Bronchial smooth muscle cell (primary cell): ENCODE measurements at places on chromosomes 2 and 18. TPM values are rescaled to one million over a fixed set of nuclear protein-coding genes. Genes with fewer than 3 reads are reported as not detected.

Gene RUFY4
- total RNA-seq, result not detected in 2 replicates

Gene L3MBTL4
- under 0.01 and 0.16 TPM in 2 replicates for total RNA-seq

Gene KIAA2012
- total RNA-seq, result not detected in 2 replicates

Gene SPR
- total RNA-seq, result 27.9 and 31.2 TPM in 2 replicates

Gene ELOA2
- under 0.01 TPM in 1 of 2 replicates, not detected in the other for total RNA-seq

Gene CCDC178
- 0.16 and 0.94 TPM in 2 replicates for total RNA-seq

Gene RAMP1
- 2.7 and 7.6 TPM in 2 replicates for total RNA-seq

Gene PDE11A
- under 0.01 and 0.09 TPM in 2 replicates for total RNA-seq
